ENCODE measurements at places on chromosomes 16 and 17.

DNA sequence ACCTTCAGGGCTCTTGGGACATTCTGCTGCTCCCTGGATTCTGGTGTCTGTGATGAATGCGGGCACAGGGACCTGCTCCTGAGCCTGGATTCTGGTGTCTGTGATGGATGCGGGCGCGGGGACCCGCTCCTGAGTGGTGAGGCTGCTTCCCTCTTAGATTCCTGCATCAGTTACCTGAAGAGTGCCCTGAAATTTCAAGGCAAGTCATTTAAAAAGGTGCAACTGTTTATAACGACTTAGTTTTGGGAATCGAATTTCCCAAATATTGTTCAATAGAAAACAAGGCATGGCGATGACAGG, 7.0 kb downstream of the TMEM204 start:
- DNase-seq: no peak

GRCh38 chr17:82840431-82840831, 609 bp upstream of the ZNF750 start:
- DNase-seq: no peak

DNA sequence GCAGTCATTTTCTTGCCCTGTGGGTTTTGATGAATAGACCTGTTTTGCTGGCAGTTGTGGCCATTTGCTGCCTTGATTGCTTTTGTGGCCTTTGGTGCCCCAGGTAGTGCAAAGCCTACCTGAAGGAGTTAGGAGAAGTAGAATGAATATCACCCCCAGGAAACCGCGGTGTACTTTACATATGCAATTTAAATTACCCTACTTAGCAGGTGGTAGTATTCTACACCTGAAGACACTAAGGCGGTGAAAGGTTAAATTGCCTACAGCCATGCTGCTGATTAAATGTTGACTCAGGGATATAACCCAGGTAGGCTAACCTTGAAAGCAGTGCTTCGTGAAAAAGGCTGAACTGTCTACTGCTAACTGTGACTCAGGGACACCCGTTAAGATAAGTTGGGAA, 27.2 kb upstream of the WWOX start:
- DNase-seq: peak; percentile 31

DNA sequence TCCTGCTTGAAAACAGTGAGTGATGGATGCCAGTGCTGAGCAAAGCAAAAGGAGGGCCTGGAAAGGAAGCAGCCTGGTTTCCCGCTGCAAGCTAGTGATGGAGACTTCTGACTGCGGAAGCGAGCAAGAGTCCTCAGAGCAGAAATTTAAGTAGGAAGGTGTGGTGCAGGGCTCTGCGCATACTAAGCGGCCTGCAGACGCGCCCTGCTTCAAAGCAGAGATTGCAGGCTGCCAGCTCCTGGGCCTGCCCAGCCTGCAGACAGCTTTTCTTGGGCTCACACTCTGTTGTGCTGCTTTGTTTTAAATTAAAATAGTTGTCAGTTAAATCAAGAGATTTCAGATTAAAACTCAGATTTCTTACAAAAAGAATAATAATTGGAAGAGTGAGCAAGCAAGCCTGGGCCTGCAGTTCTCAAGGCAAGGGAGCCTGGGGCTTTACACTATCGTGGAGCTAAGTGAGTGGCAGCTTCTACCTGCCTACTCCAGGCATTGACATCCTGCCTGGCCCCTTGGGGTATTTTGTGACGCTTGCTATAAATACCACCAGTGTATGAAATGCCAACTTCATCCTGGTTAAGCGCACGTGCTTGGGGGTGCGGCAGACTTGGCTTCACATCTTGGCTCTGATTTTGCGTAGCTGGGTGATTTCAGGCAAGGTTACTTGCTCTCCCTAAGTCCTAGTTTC, 237.3 kb downstream of the XYLT1 start:
- no peak for DNase-seq

DNA sequence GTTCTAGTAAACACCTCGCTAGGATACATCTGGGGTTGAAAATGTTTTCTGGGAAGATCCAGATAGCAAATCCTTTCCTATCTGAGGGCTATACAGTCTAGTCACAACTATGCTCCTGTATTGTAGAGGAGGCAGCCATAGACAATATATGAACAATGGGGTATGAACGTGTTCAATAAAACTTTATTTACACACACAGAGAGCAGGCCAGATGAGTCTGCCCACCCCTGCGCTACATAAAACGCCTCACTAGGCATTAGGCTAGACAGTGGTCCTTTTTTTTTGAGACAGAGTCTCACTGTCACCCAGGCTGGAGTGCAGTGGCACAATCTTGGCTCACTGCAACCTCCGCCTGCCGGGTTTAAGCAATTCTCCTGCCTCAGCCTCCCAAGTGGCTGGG, 11.1 kb downstream of the USP36 start:
- DNase-seq: no peak

GRCh38 chr17:16448490-16448889, 33.1 kb downstream of the TRPV2 start:
- no peak for DNase-seq

GRCh38 chr17:42908872-42909700, 8.5 kb downstream of the G6PC1 start:
- no peak for DNase-seq

DNA sequence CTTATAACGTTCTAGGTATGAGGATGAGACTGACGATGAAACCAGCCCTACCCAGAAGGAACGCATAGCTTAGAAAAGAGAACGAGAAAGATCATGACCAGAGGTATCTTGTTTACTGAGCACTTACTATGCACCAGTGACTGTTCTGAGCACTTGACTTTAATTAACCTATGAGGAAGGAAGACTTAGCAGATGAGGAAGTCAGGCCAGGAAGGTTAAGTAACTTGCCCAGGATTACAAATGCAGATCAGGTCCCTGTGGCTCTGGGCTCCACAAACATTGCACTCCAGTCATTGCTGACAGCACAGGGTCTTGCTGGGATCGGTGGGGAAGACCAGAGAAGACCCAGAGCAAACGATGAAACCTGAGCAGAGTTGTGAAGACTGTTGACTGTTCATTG, 7.1 kb downstream of the KRT13 start:
- no peak for DNase-seq

Measured in iPS DF 6.9 (cell line).